ENCODE measurements at places on chromosomes 16 and 17. TPM values are rescaled to one million over a fixed set of nuclear protein-coding genes. Genes with fewer than 3 reads are reported as not detected.

DNA sequence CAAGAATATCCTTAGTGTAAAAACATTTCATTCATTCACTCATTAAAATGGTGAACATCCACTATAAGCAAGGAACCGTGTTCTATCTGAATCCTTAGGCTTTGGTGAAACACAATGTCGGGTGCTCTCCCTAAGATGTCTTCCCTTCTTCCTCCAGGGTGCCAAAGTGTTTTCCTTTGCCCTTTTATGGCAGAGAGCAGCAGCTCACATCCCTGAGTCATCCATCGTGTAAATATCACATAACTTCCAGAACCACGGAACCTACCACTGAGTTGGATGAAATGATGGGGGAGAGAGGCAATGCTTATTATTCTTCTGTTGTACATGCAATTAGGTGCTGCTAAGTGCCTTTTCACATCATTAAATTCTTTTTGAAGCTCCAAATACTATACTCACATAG, 50.2 kb downstream of the DNAH3 start:
- DNase-seq = no peak

The RNF112 gene
- 4.9 TPM for total RNA-seq

The NPIPB8 gene
- total RNA-seq = 1.3 TPM

The ZFHX3 gene
- 2.7 TPM for total RNA-seq

DNA sequence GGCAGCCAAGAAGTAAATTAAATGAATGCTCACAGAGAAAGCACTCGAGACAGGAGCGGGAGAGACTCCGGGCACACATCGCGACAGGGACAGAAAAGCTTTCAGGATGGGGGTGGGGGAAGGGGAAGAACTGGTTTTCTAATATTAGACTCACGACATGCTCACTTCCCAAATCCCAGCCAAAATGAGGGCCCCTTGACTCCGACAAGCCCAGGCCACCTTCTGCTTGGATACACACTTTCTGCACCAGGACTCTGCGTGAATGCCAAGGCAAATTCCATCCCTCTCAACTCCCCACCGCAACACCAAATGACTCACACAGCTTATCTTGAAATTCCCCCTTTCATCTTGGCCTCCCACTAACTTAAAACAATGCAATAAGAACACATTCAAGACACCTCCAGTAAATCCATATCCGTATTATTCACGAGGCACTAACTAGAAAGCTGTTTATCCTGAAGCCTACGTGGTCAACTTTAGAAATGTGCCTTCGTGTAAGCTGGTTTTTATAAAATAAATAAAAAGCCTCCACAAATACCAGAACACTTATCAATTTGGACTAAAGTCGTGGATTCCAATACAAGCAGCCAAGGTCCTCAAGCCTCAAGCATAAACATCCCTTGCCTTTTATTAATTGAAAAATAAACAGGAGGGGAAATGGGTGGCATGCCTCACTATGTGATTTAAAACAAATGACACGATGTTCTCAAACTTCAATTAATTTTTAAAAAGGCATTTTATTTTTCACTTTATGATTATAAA, 46.1 kb downstream of the NXN start:
- DNase-seq = no peak

The TM4SF5 gene
- not detected for total RNA-seq

GRCh38 chr17:44049294-44050060, 17.0 kb downstream of the LSM12 start:
- DNase-seq = no peak

DNA sequence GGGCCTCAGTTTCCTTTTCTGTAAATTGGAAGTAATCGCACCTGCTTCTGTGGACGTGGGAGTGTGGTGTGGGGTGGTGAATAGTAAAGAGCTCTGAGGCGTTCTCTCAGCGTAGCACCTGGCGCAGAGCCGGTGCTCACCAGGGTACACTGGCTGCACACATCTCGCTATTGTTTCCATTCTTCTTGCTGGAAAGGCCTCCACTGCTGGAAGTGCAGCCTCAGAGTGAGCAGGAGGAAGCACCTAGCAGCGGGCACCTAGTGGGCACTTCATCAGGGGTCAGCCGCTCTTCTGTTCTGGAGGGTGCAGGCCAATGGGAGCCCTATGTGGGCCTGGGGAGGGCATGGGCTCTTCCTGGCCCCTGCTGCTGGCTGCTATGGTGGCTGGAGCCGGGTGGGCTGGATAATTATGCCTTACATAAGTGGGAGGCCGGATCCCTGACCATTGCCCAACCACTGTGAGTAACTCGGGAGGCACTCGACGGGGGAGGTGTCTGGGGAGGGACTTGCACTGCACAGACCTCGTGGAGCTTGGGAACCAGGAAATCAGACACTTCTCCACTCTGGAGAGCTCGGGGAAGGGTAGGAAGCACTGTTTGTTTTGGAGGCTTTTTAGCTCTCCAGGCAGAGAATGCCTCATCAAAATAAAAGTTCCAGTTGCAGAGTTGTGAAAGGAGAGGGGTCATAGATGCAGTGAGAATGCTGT, 1.7 kb downstream of the MAP2K3 start:
- DNase-seq = no peak
